Psoas muscle (tissue), 8 donors: ENCODE measurements at places on chromosomes 5 and 9. TPM values are rescaled to one million over a fixed set of nuclear protein-coding genes. Genes with fewer than 3 reads are reported as not detected.

DNA sequence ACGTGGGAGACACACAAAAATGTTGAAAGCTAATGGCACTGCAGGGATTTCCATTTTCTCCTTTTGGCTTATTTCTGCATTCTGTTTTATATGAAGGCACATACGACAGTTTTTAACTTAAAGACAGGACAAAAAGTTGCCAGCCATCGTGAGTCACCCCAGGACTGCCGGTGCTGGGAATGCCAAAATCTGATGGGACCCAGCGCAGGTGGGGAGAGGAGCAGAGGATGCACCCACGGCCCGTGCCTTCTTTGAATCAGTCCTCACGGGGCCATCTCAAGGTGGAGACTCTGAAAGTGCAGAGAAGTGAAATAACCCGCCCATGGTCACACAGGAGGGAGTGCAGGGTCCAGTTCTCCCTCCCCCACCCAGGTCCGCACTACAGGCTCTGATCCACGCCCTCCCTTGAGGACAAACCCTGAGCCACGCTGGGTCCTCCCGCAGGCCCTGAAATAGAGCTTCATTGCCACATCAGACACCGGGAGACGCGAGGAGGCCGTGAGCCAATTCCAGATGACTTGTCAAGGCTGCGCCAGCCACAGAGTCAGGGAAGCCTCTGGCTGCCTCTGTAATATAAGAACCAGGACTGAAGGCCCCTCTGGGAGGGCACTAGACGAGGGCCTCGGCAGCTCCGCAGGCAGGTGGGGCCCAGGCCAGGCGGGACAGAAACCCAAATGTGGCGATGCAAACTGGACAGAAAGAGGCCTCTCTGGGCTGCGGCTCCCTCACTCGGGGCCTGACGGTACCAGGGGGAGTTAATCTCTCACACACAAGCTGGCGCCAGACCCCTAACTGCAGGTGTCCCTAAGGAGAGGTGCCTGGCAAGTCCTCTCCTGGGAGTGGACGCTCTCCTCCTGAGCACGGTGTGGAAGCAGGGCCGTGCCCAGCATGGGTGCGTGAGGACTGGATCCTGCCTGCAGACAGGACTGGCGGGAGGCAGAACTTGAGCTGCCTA is 22.9 kb downstream of the ADAMTS2 start:
- no peaks in the 10 kb centered on the region for H3K27me3 ChIP-seq
- no peak overlapping the region for H3K27ac ChIP-seq
- H3K36me3 ChIP-seq, result no peaks in the 10 kb centered on the region
- H3K4me3 ChIP-seq, result no peak overlapping the region

GRCh38 chr9:93380410-93381060 is 71.0 kb upstream of the FAM120A start:
- H3K4me1 ChIP-seq, result no peaks in the 10 kb centered on the region
- no peaks in the 10 kb centered on the region for H3K27me3 ChIP-seq
- no peak for DNase-seq
- no peak overlapping the region for H3K4me3 ChIP-seq
- no peaks in the 10 kb centered on the region for H3K36me3 ChIP-seq

- no peak overlapping the region for H3K27ac ChIP-seq
- peaks cover 6% of the 10 kb centered on the region for H3K27me3 ChIP-seq
- no peak overlapping the region for H3K4me3 ChIP-seq
These were observed 60.4 kb downstream of the FOXI1 start for GRCh38 chr5:170166101-170166500.

DNA sequence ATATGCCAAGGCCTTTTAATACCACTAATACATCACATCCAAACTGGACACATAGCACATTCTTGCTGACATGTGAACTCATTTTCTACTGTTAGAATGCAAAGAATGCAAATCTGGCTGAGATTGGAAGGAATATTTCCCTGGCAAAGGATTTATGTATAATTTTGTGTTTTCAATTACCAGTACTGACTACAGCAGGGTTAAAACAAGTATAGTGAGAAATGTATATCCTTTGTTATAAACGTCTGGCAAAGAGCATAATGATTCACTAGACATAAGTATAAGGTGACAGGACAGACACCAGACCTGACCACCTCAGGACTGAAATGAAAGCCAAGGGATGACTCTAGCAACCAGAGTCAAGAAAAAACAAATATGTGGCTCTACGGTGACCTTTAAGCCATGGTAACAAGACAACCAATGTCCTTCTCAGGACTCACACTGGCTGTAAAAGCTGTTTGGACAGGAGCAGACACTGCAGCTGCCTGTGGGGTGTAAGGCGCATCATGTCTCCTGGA is 95.0 kb downstream of the MRPS27 start:
- no peak overlapping the region for H3K27ac ChIP-seq
- H3K36me3 ChIP-seq, result peaks cover 79% of the 10 kb centered on the region
- H3K4me3 ChIP-seq, result no peak overlapping the region
- no peak for DNase-seq
- H3K4me1 ChIP-seq, result peaks cover 3% of the 10 kb centered on the region

THBS4 gene
- total RNA-seq, result 174 TPM

C5orf58 gene
- not detected for total RNA-seq

GRCh38 chr5:32261198-32261597 is 51.5 kb downstream of the MTMR12 start:
- DNase-seq, result no peak
- peaks cover 9% of the 10 kb centered on the region for H3K4me1 ChIP-seq

GRCh38 chr9:118785456-118785855 is 583.8 kb downstream of the BRINP1 start:
- no peak for DNase-seq
- no peaks in the 10 kb centered on the region for H3K36me3 ChIP-seq
- peaks cover 3% of the 10 kb centered on the region for H3K27me3 ChIP-seq
- H3K4me3 ChIP-seq, result no peak overlapping the region
- no peaks in the 10 kb centered on the region for H3K4me1 ChIP-seq

- H3K4me3 ChIP-seq, result peak overlapping the region; percentile 75
- no peaks in the 10 kb centered on the region for H3K4me1 ChIP-seq
- DNase-seq, result peak; percentile 99
- no peaks in the 10 kb centered on the region for H3K27me3 ChIP-seq
These were observed 39.5 kb upstream of the GARNL3 start for GRCh38 chr9:127224883-127225739.

DNA sequence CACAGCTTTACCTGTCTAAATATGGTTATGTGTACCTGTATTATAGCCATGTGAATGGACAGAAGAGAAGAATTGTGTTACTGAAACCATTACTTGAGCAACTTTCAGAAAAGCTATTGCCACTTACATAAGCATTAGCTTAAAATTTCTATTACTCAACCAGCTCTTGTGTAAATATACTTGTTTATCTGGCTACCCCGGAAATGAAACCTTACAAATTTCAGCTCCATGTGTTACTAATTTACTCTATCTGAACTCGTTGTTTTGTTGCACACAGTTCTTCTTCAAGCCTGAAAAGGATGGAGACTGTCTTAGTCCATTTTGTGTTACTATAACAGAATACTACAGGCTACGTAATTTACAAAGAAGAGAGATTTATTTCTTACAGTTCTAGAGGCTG is 22.5 kb upstream of the ADAMTSL1 start:
- DNase-seq, result no peak
- H3K4me3 ChIP-seq, result no peak overlapping the region
- H3K4me1 ChIP-seq, result no peaks in the 10 kb centered on the region
- H3K36me3 ChIP-seq, result no peaks in the 10 kb centered on the region

FOXD1 gene
- 0.36 TPM for total RNA-seq

DNA sequence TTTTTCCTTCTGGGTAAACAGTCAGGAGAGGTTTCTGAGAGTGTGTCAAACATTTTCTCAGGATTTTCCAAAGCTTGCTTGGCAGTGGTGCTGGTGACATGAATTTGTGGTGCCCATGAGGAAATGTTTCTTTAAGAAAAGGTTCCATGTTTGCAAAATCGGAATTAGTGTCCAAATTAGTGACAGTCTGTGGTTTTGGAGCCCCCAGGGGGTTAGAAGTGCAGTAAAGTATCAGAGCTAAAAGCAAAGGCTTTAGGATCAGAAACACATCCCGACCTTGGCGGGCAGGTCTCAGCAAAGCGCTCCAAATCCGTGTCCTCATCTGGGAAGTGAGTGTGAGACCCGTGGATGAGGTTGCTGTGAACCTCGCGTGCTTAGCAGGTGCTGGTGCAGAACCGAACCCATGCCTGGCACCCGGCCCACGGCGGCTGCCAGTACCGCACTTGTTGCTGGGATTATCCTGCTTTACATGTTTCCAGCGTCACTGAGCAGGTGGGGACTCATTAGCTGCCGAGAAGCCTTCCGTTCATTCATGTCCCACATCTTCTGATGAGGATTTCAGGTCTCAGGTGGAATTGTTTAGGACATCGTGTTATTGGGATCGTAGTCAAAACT is 70.8 kb upstream of the COL5A1 start:
- peaks cover 41% of the 10 kb centered on the region for H3K27me3 ChIP-seq
- no peak overlapping the region for H3K27ac ChIP-seq
- H3K4me1 ChIP-seq, result no peaks in the 10 kb centered on the region
- no peak for DNase-seq

GRCh38 chr5:31332160-31332559 is 138.7 kb downstream of the CDH6 start:
- no peaks in the 10 kb centered on the region for H3K27me3 ChIP-seq
- H3K4me3 ChIP-seq, result no peak overlapping the region
- no peak overlapping the region for H3K27ac ChIP-seq
- no peak for DNase-seq
- H3K4me1 ChIP-seq, result no peaks in the 10 kb centered on the region

PDGFRB gene
- total RNA-seq, result 56.0 TPM

ALDH7A1 gene
- 26.7 TPM for total RNA-seq

GRCh38 chr5:68126886-68127285 is 88.7 kb upstream of the PIK3R1 start:
- no peaks in the 10 kb centered on the region for H3K4me1 ChIP-seq
- no peak overlapping the region for H3K4me3 ChIP-seq
- H3K27me3 ChIP-seq, result no peaks in the 10 kb centered on the region
- H3K36me3 ChIP-seq, result no peaks in the 10 kb centered on the region

- no peak overlapping the region for H3K27ac ChIP-seq
- DNase-seq, result no peak
- H3K36me3 ChIP-seq, result no peaks in the 10 kb centered on the region
- no peak overlapping the region for H3K4me3 ChIP-seq
These were observed 73.0 kb upstream of the SPOCK1 start for GRCh38 chr5:137572042-137572695.

LCP2 gene
- 4.2 TPM for total RNA-seq

DNA sequence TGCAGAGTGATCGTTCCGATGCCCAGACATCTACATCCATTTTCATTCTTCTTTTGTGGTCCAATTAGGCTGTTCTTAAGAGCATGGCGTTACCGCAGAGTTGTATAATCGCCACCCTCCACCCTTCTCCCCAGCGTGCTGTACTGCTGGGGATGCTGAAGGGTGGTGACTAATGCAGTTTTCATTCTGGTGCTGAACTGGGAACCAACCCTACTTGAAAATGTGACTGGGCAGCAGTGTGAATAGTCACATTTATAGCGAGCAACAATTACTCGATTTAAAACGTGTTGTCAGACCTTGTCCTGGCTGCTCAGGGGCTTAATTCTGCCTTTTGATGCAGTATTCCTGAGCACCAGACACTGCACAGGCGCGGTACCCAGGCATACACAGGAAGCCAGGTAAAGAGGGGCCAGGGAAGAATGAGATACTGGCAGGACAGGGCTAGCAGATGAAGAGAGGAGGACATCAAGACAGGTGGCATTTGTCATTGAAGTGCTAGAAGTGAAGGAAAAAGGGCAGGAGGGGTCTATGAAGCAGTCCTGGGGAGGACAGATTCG is 719 bp upstream of the ISCA1 start:
- DNase-seq, result no peak
- H3K4me1 ChIP-seq, result peaks cover 30% of the 10 kb centered on the region
- H3K27me3 ChIP-seq, result no peaks in the 10 kb centered on the region

DNA sequence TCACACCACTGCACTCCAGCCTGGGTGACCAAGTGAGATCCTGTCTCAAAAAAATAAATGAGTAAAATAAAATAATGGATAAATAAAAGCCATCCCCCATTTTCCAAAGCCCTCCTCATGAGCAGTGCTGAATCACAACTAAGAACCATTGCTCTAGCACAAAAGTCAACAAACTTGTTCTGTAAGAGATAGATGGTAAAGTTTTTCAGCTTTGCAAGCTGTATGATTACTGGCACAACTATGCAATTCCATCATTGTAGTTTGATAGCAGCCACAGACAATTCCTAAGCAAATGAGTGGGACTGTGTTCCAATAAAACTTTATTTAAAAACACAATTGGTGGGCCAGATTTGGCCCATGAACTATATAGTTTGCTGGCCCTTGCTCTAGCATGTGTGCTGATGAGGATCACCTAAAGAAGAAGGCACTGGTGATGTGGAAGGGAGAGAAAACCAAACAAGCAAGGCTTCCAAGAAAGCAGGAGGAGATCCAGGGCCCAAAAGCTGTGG is 64.6 kb downstream of the NEURL1B start:
- no peak overlapping the region for H3K4me3 ChIP-seq
- H3K36me3 ChIP-seq, result no peaks in the 10 kb centered on the region
- no peak overlapping the region for H3K27ac ChIP-seq
